ENCODE measurements at places on chromosomes 6 and 20.

DNA sequence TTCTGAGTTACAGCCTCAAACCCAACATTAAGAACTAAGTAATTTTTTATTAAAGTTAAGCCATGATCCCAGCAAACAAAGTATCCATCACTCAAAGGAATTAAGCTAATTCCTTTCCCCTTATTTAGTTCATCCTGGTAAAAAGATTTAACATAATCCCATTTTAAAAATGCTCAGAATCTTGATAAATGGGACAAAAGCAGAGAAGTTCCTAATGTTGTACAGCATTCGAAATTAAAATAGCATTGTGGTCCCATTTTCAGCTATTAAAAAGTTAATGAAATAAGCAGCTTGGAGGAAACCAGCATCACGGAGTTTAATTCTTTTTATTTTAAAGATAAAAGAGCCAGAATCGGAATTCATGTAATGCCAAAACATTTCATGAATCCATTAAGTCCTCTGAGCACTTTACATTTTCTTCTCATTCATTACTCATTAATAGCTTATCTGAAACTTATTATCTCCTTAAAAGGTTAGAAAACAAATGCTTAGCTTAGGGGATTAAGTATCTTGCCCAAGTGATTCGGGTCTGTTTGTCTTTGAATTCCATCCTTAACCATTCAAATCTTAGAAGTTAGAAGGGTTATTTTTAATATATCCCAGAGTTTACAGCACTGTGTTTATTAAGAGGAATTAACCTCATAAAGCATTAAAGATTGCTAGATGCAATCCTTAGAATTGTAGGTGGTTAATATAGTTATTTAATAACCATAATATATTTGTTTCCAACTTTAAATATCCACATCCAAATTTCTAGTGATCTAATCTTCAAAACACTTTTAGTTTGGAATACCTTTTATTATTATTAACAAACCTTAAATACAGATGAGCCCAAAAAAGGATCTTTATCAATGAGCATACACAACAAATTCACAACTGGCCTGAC lies 11.2 kb downstream of the RBM39 start:
- H3K27me3 ChIP-seq: no peaks in the 10 kb centered on the region
- no peak for DNase-seq
- no peak overlapping the region for H3K27ac ChIP-seq
- peaks cover 65% of the 10 kb centered on the region for H3K4me1 ChIP-seq

DNA sequence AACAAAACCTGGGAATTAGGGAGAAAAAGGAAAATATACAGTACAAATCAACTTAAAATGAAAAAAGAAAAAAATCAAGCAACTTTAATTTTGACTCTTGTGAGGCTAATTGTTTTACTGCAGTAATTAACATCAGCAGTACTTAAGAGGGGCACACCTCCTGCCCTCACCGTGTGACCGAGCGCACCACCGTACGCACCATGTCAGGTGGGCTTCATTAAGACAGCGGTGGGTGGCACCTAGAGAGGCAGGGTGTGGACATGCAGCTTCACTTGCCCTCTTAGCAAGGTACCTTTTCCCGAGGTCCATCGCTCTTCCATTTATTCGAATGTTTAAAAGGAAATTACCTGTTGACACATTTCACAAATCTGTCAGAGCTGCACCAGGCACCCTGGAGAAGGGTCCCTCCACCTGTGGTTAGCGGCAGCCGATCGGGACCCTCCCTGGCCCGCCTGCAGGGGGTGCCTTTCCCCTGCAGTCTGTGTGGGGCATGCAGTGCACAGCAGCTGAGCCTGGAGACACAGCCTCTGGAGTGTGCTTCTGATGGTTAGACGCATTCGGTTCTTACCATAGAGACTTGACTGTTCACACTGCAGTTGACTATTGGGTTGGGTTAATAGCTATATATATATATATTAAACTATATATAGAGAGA lies 184.1 kb downstream of the TMEM242 start:
- peaks cover 81% of the 10 kb centered on the region for H3K36me3 ChIP-seq
- no peak overlapping the region for H3K27ac ChIP-seq
- H3K4me3 ChIP-seq: no peak overlapping the region
- H3K4me1 ChIP-seq: peaks cover 14% of the 10 kb centered on the region
- H3K27me3 ChIP-seq: no peaks in the 10 kb centered on the region

- H3K36me3 ChIP-seq: peaks cover 91% of the 10 kb centered on the region
- no peak for DNase-seq
- no peak overlapping the region for H3K4me3 ChIP-seq
- no peak overlapping the region for H3K27ac ChIP-seq
These were observed 22.0 kb downstream of the C6orf89 start for GRCh38 chr6:36907781-36908180.

DNA sequence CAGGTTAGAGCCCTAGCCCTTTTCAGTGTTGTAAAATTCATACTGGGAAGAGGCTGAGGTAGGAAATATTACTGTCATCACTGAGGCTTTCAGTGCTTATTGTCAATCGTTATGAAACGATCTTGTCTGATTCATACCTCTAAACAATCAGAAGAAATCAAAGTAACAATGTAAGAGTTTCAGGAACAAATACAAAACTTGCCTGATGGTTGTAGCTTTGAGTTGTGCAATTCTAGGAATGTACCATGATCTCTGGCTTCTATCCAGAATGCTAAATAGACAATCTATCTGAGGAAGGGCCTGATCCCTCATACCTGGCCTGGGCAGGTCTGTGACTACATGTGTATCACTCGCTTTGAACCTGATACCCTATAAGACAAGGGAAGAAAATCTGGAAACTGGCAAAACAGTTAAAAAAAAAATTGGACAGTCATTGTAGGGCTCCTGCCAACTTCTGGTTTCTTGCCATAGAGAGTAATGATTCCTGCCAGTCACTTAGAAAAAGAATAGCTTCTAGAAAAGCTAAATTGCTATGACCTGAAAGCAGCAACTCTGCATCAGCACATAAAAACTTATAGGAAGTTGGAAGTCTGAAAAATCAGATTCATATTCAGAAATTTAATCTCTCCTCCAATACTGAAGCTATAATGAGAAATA lies 234.7 kb downstream of the BTBD9 start:
- H3K4me1 ChIP-seq: peaks cover 11% of the 10 kb centered on the region
- DNase-seq: no peak
- H3K36me3 ChIP-seq: no peaks in the 10 kb centered on the region
- no peak overlapping the region for H3K27ac ChIP-seq

DNA sequence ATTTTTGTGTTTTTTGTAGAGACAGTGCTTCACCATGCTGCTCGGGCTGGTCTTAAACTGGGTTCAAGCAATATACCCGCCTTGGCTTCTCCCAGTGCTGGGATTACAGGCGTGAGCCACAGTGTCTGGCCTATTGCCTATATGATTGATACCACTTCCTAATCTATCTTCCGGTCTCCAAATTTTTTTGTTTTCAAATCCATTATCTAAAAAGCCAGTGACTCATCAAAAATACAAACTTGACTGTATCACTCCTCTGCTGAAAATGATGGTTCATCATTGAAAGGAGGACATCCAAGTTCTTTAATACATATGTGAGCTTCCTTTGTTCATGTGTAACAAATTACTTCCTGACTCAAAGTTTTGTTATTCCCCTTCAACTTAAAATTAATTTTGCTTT lies 35.5 kb downstream of the FAM8A1 start:
- H3K27me3 ChIP-seq: no peaks in the 10 kb centered on the region
- no peak overlapping the region for H3K4me3 ChIP-seq
- H3K36me3 ChIP-seq: no peaks in the 10 kb centered on the region
- H3K4me1 ChIP-seq: peaks cover 11% of the 10 kb centered on the region

- no peaks in the 10 kb centered on the region for H3K27me3 ChIP-seq
- no peaks in the 10 kb centered on the region for H3K4me1 ChIP-seq
- DNase-seq: no peak
- no peak overlapping the region for H3K4me3 ChIP-seq
- peaks cover 67% of the 10 kb centered on the region for H3K36me3 ChIP-seq
These were observed 100.6 kb downstream of the MAP3K4 start for GRCh38 chr6:161091972-161092701.

Data from spleen (tissue), 13 donors.